ENCODE measurements at places on chromosomes 6 and 20.

DNA sequence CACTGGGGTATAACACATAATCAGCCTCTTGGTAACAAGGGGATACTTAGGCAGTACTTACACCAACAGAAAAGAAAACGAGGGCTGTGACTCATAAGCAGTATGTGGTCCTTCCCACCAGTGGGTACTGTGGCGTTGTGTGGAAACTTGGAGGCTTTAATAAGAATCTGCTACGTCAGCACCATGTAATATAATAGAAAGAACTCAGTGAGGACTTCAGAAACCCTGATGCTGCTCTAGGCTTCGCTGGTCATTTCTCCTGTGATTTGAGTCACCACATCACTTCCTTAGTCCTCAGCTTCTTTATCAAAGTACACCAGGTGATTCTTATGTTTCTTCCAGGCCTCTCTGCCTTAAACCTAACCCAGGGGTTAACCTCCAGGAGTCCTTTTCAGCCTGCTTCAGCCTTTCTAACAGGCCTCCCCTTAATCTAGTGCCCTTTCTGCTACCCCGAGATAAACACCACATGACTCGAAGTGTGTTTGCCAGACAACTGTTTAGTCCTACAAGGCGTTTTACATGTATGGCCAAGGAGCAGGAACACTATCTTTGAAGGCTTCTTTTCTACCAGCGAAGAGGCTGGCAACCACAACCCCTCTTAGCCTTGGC, 68.5 kb downstream of the FYN start:
- DNase-seq, result peak; percentile 73

GRCh38 chr6:5152460-5152859, 67.3 kb downstream of the PPP1R3G start:
- no peak for DNase-seq

- DNase-seq, result no peak
Measured at GRCh38 chr6:148179786-148180185, 162.9 kb upstream of the SASH1 start.

GRCh38 chr6:36128073-36128472, 2.2 kb upstream of the MAPK13 start:
- no peak for DNase-seq

DNA sequence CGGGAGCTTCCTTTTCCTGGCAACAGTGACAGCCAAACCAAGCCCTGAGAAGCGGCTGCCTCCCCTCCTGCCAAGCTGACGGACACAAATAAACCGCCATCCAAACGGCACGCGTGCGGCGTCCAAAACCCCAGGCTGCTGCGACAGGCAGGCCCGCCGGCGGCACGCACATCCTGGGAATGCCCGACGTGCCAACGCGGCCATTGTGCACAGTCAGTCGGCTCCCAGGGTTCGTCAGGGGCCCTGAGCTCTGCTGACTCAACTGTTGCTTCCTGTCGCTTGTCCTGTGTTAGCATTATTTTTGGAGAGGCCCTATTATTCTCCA, 6.8 kb downstream of the JAG1 start:
- DNase-seq, result no peak

- no peak for DNase-seq
Measured at GRCh38 chr6:64185621-64186020, 550.0 kb downstream of the PHF3 start.

GRCh38 chr6:167795321-167795811, 31.3 kb upstream of the AFDN start:
- DNase-seq, result no peak

DNA sequence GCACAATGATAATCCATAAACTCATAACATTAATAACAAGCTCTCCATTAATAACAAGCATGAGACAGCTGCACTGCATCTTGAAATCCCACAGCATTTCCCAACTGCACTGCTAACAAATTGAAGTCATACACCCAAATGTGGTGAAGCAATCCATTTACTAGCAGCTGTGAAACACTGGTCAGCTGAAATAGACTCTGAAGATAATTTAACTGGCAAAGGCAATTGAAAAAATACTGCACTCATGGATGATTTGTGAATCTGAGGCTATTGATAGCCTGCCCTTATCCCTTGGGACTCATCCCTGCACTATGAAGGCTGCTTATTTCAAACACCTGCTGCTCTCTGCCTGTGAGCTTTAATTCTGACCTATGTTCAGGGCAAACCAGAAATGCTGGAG, 49.1 kb upstream of the PLCB1 start:
- no peak for DNase-seq

GRCh38 chr20:59149678-59150504, 13.7 kb upstream of the ZNF831 start:
- peak; percentile 65 for DNase-seq

Measured in stimulated activated CD4-positive, alpha-beta T cell treated with anti-CD3 and anti-CD28 coated beads, Interleukin-1b, Interleukin-23, amount 100 ng/mL, for 48 hours (primary cell).